Progenitor cell of endocrine pancreas (in vitro differentiated cells): ENCODE measurements at places on chromosomes 6 and 20.

GRCh38 chr6:43990627-43991619, 136.3 kb downstream of the MRPL14 start:
- DNase-seq = no peak

DNA sequence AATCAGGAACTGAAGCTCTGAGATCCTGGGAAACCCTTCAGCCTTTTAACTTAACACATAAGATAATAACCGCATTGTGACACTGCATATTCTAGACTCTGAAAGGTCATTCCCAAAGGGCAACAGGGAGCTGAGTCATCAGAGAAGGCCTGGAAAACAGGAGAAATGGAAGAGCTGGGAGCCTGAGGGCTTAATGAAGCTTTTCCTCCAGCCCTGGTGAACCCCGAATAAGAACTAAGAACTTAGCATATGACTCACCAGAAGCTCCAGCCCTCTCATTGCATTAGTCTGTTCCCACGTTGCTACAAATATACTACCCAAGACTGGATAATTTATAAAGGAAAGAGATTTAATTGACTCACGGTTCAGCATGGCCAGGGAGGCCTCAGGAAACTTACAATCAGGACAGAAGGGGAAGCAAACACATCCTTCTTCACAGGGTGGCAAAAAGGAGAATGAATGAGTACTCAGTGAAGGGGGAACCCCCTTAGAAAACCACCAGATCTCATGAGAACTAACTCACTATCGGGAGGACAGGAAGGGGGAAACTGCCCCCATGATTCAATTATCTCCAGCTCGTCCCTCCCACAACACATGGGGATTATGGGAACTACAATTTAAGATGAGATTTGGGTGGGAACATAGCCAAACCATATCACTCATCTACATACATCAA, 648.5 kb downstream of the TFAP2A start:
- DNase-seq = no peak

- no peak for DNase-seq
Measured at GRCh38 chr20:38321959-38322598, 18.1 kb downstream of the BPI start.

DNA sequence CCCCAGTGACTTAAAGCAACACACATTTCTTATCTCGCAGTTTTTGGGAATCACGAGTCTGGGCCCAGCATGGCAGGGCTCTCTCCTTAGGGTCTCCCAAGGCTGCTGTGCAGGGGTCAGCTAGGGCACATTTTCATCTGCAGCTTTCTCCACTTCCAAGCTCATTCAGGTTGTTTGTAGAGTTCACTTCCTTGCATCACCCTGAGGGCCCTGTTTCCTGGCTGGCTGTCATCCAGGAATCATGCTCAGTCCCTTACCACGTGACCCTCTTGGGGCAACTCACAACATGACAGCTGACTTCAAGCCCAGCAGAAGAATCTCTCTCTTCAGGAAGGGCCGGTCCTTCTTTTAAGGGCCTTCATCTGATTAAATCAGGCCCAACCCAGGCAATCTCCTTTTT, 21.3 kb downstream of the SNAP25 start:
- DNase-seq = no peak

DNA sequence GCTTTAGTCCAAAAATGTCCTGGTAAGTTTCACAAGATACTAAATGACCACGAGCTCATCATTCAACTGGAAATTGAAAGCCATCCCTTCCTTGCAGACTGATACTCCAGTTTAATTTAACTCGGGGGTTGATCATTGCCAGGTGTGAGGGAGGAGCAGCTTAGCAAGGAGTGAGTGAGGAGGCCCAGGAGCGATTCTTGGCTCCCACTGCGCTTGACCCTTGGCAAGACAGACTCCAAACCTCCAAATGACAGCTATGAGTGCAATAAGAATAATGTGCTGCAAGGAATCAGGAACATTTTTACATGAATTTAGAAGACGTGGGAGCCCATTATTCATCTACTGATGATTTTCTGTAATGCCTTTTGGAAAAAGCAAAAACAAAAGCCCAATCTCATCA, 64.9 kb downstream of the LAMA4 start:
- DNase-seq = no peak

- DNase-seq = no peak
Measured at GRCh38 chr6:13866301-13866700, 51.9 kb upstream of the MCUR1 start.

GRCh38 chr20:39885975-39886649, 802.9 kb downstream of the MAFB start:
- DNase-seq = no peak

DNA sequence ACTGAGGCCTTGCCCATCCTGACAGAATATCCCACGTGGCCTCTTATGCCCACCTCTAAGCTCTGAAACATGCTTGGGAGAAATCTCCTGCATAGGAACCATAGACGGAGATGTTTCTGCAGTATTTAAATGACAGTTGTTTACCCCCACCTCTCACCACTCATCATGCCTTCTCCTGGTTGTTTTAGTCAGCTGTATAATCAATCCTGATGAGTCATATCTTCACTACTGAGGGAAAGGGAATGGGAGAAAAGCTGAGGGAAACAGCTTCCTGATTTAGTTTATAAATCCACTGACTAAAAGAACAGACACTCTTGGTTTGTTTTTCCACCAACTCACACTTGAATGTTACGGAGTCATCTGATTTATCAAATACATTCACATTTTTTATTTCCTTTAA, 113.2 kb upstream of the TENT5A start:
- DNase-seq = no peak

GRCh38 chr6:36633915-36634314, 39.8 kb downstream of the SRSF3 start:
- DNase-seq = no peak

- DNase-seq = no peak
Measured at GRCh38 chr6:32947552-32948465, 5.1 kb downstream of the HLA-DMA start.

DNA sequence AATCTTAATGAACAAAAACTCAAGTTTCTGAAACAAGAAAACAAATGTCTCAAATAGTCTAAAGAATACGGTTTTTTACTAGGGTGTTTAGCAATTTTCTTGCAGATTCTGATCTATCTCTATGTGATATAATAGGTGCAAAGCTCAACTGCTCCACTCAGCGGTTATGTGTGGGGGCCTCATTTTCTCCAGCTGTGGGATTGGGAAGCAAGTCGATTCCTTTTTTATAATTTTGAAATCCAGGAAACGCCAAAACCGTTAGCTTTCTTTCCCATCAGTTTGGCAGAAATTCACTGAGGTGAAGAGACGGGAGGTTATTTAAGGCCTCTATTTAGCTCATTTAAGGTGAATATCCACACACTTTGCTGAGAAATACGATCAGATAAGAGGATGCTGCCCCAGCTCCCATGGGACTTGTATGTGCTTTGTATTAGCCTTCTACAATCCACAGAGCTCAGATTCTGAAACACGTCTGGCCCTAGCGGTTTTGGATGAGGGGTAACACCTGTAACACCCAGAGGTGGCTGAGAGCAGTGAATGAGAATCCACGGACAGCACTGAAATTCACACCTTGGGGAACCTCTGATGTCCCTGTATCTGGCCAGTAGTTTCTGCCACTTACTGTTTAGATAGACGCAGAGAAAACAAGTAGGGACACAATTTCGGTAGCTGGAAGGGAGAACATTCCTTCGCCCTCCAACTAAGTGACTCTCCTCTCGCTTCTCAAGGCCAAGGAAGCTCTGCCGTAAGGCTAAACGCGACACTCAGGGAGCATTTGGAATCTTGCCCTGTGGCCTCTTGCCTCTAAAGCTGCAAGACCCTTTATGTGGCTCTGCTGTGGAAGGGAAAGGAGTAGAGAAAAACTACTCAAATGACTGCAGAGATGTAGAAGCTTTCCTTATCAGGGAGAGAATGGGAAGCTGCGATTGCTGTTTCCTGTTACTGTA, 6.5 kb upstream of the BCAS4 start:
- no peak for DNase-seq

GRCh38 chr6:163668061-163668426, 253.5 kb downstream of the QKI start:
- no peak for DNase-seq

- no peak for DNase-seq
Measured at GRCh38 chr6:116971959-116972358, 94.9 kb downstream of the RFX6 start.

DNA sequence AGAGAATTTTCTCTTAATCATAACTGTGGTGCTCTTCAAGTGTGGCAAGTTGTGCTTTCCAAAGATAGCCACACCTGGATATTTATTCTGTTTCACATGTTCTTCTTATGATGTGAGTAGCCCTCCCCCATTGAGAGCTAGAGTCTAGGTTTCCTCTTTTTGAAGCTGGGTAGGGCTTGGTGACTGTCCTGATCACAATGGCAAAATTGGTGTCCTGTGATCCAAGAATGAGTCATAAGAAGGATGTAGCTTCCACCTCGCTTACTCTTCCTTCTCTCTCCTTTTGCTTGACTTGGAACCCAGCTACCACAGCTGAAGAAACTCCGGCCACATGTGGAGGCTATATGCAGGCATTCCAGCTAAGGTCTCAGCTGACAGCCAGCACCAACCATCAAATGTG, 7.4 kb upstream of the IGF2R start:
- no peak for DNase-seq

DNA sequence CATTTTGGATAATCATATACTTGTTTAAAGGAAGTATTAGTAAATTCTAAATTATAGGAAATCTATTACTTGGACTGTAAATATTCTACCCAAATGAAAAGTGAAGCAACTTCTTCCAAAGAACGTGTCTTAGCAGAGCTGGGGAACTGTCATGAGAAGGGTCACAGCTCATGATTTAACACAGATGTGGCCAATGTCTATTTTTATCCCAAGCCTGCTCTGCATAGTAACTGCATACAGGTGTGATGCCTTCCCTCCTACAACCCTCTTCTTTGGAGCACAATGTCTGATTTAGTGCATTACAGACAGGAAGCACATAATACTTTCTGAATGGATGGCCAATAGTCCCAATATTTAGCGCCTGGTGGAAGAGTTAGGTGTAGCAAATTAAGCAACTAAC, 138.7 kb upstream of the THEMIS start:
- no peak for DNase-seq

DNA sequence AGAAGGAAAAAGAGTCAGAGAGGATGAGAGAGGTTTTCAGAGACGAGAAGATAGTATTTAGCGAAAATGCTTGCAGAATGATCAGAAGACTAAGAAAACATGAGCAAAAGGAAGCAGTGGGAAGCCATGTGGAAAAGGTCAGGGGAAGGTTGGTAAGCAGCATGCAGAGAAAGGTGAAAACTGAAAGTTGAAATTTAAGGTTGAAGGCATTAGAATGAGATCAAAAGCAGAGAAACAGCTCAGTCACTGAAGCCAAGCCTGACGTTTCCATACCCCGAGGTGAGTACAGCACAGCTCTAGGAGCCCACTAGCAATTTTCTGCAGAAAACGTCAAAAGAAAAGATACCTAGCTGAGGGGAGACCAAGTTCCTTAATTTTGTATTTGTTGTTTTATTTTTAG, 19.1 kb upstream of the TFB1M start:
- DNase-seq = no peak

DNA sequence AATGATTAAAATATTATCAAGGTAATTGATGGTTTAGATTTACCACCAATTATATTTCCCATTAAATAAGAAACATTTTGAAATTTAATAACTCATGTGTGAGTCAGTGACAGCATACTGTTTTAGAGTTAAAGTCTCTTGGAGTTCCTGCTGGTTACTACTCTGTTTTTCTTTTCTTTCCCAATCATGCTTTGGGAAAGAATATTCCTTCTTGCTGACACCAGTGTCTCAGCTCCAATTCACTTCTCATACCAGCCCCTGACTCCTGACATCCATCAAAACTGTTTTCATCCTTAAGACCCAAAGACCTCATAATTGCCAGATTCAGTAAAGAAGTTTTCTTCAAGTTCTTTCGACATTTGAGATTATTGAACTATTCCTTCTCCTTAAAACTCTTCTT, 50.3 kb downstream of the AIG1 start:
- DNase-seq = no peak

DNA sequence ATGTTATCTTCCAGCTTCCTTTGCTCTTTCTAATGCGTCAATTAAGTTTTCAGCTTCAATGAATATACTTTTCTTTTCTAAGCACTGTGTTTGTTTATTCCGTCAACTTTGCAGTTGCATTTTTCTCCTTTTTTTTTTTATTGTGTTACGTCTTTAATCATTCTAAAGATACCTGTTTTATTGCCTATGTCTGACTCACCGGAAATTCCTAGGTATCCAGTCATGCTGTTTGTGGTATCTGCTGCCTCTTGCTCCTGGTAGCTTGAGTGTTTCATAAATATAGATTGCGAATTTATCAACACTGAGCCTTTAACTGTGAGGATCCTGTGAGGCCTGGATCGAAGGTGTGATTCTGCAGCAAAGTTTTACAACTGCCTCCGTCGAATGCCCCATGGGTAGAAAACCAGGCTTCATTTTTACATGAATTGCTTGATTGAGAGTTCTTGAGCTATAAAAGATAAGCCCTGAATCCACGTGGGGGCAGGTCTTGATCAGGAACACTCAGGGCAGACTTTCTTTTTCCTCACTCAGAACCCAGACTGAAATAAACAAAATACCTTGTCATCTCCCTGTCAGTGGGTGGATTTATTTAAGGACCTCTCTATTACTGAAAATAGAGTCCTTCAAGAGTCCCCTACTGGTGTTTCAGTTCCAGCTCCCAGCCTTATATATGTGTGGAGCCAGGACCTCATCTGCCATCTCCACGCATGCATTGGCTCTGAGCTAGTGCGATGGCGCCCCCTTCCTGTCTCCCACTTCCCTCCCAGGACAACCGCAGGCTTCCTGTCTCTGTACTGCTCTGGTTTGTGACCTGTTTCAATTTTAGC, 60.1 kb upstream of the LRRC1 start:
- DNase-seq = no peak

GRCh38 chr20:53180928-53181362, 208.8 kb downstream of the TSHZ2 start:
- no peak for DNase-seq

DNA sequence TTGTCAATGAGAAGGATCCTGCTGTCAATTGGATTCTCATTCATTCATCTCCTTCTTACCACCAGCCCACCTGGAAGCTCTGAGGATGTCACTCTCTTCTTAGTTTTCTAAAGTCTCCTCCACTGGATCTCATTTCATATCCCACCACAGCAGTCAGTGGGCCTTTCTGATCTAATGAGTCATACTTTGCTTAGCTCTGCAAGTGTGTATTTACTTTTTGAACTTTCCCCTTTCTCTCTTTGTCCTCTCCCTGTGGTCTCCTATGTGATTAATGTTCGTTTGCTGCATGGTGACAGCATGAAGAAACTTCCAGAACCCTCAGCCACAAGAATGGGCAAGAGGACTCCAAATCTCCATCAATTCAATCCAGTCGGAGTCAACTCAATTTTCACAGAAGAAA, 63.6 kb upstream of the SYNDIG1 start:
- no peak for DNase-seq

- DNase-seq = no peak
Measured at GRCh38 chr6:7058250-7058923, 49.4 kb upstream of the RREB1 start.
